Spinal cord (tissue), 10 donors: ENCODE measurements at places on chromosomes 5 and 9. TPM values are rescaled to one million over a fixed set of nuclear protein-coding genes. Genes with fewer than 3 reads are reported as not detected.

DNA sequence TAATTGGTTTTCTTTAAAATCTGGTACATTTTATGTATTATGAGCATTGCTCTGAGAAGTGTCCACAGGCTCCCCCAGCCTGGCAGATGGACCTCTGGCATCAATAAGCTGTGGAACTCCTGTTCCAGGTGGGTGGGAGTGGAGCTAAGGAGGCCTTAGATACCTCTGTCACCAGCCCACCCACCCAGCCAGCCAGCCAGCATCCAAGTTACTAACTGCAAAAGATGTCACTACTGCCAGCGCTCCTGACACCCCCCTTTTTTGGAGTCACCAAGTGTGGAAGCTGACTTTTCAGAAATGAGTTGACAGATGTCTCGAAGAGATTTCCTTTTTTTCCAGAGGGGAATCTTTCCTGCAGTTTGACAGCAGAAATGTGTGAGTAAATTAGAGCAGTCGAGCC lies 111.2 kb downstream of the GALNT10 start:
- H3K36me3 ChIP-seq = no peaks in the 10 kb centered on the region
- DNase-seq = no peak
- no peak overlapping the region for H3K27ac ChIP-seq
- peaks cover 6% of the 10 kb centered on the region for H3K27me3 ChIP-seq
- H3K4me1 ChIP-seq = peaks cover 11% of the 10 kb centered on the region

The PKN3 gene
- 5.9 TPM for polyA plus RNA-seq

DNA sequence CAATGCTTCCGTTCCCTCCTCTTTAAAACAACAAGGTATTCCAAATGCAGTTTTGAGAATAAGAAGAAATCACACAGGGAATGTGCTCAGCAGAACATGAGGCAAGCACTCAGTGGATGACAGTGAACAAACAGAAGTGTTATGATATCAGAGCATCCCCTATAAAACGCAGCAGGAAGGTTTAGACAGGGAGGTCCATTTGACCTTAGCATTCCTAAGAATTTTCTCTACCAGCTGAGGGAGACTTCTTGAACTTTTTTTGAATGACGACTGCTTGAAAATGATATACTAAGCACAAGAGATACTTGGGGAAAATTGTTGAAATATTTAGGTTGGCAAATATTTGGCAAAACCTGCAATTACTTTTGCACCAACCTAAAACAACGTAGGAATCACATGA lies 3.9 kb downstream of the AMACR start:
- no peak for DNase-seq
- no peak overlapping the region for H3K27ac ChIP-seq
- H3K27me3 ChIP-seq = no peaks in the 10 kb centered on the region

The RUSC2 gene
- 87.8 TPM for polyA plus RNA-seq

GRCh38 chr5:37836235-37836591 lies 3.6 kb downstream of the GDNF start:
- peak overlapping the region; percentile 30 for H3K4me3 ChIP-seq
- no peak overlapping the region for H3K27ac ChIP-seq
- peaks cover 92% of the 10 kb centered on the region for H3K27me3 ChIP-seq
- no peak for DNase-seq
- H3K36me3 ChIP-seq = no peaks in the 10 kb centered on the region
- H3K4me1 ChIP-seq = peaks cover 57% of the 10 kb centered on the region

DNA sequence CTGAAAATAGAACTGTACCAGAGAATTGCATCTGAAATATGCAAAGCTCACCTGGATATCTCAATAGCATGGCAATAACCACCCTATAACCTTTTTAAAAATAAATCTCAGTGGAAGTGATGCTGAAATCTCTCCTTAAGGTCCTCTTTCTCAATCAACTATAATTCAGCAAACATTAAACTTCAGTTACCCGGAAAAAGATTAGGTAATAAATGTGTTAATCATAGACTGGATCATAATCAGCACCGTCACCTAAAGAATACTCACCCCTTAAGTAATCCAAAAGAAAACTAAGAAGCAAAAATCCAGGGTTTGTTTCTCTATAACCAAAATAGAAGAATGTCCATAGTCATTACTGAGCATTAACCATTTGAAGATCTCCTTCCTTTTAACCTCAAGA lies 44.3 kb upstream of the DENND4C start:
- H3K27me3 ChIP-seq = no peaks in the 10 kb centered on the region
- no peak for DNase-seq
- H3K4me3 ChIP-seq = no peak overlapping the region
- peaks cover 3% of the 10 kb centered on the region for H3K4me1 ChIP-seq

The SNX24 gene
- polyA plus RNA-seq = 28.9 TPM

The OR4F3 gene
- not detected for polyA plus RNA-seq

The SPATA6L gene
- 5.8 TPM for polyA plus RNA-seq

The RBM22 gene
- polyA plus RNA-seq = 69.4 TPM

- H3K27ac ChIP-seq = no peak overlapping the region
- H3K36me3 ChIP-seq = no peaks in the 10 kb centered on the region
- no peak for DNase-seq
- H3K4me3 ChIP-seq = no peak overlapping the region
Observed at GRCh38 chr9:16637218-16637617, 233.3 kb downstream of the BNC2 start.

- peaks cover 6% of the 10 kb centered on the region for H3K4me1 ChIP-seq
- no peak overlapping the region for H3K27ac ChIP-seq
- H3K4me3 ChIP-seq = no peak overlapping the region
Observed at GRCh38 chr9:76897804-76898525, 7.9 kb downstream of the PRUNE2 start.

GRCh38 chr9:130188860-130189481 lies 16.8 kb downstream of the NCS1 start:
- no peak for DNase-seq
- H3K4me1 ChIP-seq = peaks cover 69% of the 10 kb centered on the region
- no peaks in the 10 kb centered on the region for H3K27me3 ChIP-seq
- H3K4me3 ChIP-seq = no peak overlapping the region

DNA sequence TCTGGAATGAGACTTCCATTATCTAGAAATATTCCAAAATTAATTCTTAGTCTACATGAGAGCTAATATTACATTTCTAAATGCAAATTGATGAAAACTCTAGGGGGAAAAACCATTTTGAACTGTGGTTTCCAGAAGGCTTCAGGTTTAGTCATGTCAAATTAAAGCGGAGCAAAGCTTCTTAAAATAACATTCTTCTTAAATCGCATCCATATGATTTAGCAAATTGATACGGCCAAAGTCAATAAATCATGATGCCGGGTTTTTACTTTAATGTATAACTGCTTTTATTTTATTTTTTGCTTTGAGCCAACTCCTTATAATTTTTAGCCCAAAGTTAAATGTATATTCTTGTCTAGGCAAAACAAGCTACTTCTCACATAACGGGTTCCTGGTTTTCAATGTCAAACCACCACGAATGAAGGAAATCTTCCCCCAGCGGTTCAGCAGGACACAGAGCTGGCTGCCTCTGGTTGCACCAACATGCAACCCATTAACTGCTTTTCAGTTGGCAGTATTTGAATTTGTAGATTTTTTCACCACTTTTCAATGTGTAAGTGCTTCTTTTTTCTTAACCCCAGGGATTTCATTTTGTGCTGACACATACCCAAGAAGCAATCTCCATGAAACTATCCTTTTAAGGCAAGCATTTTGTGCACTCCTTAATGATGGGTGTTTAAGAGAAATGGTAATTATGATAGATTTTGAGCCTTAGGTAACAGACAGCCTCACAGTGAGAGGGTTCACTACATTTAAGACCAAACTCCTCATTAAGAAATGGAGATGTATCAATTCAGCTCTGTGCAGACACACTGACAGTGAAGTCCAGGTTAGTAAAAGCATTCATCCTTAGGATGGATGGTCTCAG lies 35.5 kb downstream of the EFNA5 start:
- no peaks in the 10 kb centered on the region for H3K36me3 ChIP-seq
- H3K27me3 ChIP-seq = no peaks in the 10 kb centered on the region
- H3K27ac ChIP-seq = no peak overlapping the region
- no peak overlapping the region for H3K4me3 ChIP-seq
- H3K4me1 ChIP-seq = peaks cover 4% of the 10 kb centered on the region

- H3K36me3 ChIP-seq = no peaks in the 10 kb centered on the region
- H3K27ac ChIP-seq = no peak overlapping the region
- no peaks in the 10 kb centered on the region for H3K27me3 ChIP-seq
- no peaks in the 10 kb centered on the region for H3K4me1 ChIP-seq
- H3K4me3 ChIP-seq = no peak overlapping the region
Observed at GRCh38 chr9:70902171-70902570, 219.2 kb downstream of the TRPM3 start.

- DNase-seq = no peak
- peaks cover 12% of the 10 kb centered on the region for H3K4me1 ChIP-seq
- H3K4me3 ChIP-seq = no peak overlapping the region
- H3K27me3 ChIP-seq = peaks cover 57% of the 10 kb centered on the region
Observed at GRCh38 chr5:181111010-181111409, 20.0 kb downstream of the OR2V1 start.
